C1 segment of cervical spinal cord (tissue), 14 donors: ENCODE measurements at places on chromosomes 1 and 21.

DNA sequence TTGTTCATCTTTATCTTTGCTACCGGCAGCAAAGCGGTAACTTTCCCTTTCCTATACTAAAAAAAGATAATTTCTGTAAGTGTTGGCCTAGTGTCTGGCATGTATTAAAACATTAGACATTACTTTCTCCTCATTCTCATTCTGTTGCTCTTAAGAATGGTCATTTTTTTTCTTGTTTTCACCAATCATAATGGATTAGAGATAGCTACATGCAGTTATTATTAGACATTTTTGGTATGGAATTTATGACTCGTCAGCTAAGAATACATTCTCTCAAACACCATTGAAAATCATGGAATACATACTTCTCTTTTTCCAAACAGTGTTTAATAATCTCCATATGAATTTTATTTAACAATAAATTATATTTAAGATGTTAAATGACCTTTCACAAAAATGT lies 1154.6 kb downstream of the BRINP3 start:
- no peak for DNase-seq

GRCh38 chr1:30539884-30540283 lies 183.5 kb downstream of the MATN1 start:
- DNase-seq = no peak

- DNase-seq = no peak
Measured at GRCh38 chr1:180505732-180506335, 3.5 kb upstream of the ACBD6 start.

DNA sequence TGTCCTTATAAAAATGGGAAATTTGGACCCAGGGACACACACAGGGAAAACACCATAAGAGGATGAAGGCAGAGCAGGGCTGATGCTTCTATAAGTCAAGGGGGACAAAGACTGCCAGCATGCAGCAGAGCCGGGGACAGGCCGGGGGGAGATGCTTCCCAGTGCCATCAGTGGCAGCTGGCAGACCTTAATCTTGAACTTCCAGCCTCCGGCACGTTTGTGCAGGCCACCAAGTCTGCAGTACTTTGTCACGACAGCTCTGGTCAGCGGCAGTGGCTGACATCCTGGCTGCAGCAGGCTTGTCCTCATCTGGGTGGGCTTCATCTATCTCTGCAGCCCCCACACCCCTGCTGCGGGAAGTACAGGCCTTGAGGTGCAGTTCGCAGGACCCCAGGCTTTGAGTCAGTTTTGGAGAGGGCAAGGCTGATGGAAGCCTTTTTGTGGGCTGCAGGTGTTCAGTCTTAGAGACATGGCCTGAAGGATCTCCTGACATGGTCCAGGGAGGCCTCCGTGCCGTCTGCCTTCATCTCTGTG lies 186.0 kb downstream of the DYRK1A start:
- DNase-seq = no peak

GRCh38 chr1:199089393-199090122 lies 450.7 kb downstream of the PTPRC start:
- DNase-seq = no peak

DNA sequence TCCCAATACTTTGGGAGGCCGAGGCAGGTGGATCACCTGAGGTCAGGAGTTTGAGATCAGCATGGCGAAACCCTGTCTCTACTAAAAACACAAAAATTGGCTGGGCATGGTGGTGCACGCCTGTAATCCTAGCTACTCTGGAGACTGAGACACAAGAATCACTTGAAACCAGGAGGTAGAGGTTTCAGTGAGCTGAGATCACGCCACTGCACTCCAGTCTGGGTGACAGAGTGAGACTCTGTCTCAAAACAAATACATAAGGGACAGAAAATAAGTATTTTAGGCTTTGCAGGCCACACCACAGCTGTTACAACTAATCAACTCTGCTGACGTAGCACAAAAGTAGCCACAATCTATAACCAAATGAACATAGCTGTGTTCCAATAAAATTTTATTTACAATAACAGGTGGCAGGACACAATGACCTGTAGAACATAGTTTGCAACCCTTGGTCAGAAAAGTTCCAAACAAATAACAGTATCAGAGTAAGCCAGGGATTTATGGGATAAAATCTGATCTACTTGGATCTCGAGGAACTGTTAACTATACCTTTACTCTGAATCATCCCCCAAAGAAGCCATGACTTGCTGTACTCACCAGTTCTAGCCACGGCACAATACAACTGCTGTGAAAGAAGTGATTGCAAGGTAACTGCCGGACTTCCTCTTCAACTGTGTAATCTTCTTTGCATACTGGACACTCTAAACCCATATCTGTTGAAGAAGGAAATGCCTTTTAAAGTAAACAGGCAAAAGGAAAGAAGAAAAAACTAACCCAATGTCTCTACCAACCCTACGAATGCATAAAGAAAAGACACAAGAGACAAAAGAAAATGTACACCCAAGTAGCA lies 28.3 kb downstream of the CD160 start:
- DNase-seq = no peak

GRCh38 chr1:8373581-8374241 lies 55.8 kb downstream of the SLC45A1 start:
- DNase-seq = peak; percentile 42

- DNase-seq = no peak
Measured at GRCh38 chr1:197770243-197770642, 5.0 kb downstream of the DENND1B start.

- DNase-seq = no peak
Measured at GRCh38 chr1:162549001-162549400, 12.5 kb upstream of the UAP1 start.

- no peak for DNase-seq
Measured at GRCh38 chr1:39310015-39310414, 105.5 kb downstream of the MACF1 start.

GRCh38 chr1:153542956-153543711 lies 2.4 kb upstream of the S100A5 start:
- no peak for DNase-seq

GRCh38 chr1:58805716-58806571 lies 22.1 kb upstream of the JUN start:
- no peak for DNase-seq

DNA sequence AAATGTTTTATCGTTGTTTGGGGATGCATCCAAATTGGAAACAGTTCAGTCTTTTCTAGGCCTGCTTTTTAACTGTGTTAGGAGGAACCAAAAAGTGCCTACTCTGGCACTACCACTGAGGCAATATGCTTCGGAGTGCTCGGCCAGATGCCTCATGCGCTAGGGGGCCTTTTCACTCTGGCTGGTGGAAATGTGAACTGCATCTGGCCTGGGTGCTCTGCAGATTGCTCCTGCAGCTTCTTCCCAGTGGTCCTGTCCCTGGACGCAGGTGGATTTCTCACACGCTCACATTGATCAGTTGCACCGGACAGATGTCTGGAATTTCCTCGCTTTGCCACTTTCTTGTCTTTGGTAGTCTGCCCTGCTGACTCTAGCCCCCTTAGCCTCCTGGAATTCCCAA lies 330.2 kb upstream of the FMN2 start:
- DNase-seq = no peak

- DNase-seq = no peak
Measured at GRCh38 chr1:198575292-198575691, 34.8 kb upstream of the ATP6V1G3 start.

DNA sequence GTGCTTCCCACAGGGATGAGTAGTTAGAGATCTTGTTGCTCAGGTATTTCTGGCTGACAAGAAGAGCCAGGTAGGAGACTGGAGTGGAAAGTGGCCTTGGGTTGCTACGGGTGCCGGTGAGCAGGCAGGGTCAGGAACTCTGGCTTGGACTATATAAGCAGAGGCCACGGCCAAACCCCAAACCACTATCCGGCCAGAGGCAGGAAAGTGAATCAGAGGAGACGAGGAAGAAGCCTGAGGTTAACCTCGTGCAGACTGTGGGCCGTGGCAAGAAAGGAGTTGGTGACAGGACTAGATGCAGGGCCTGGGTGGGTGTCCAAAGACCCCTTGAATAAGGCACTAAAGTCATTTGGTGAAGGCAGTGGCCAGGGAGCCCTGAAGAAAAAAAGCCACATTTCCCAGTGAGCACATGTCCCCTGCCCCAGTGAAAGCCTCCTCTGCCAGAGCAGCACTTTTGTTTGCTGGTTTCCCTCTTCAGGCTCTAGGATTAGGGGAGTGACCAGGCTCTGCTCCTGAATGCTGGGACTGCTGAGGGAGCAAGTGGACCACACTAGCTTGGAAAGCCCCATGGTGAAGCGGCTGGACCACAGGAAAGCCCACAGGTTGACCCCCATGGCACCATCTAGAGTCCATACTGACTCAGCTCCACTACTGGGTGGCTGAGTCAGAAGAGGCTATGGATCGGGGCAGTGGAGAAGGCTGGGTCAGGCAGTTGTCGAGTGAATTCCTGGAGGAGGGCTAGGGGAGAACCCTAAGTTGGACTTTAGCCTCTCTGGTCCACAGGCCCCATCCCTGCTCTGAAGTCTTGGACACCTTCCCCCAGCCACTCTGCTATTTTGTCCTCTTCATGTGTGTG lies 23.4 kb downstream of the CSF1 start:
- DNase-seq = no peak

- no peak for DNase-seq
Measured at GRCh38 chr1:111471012-111471411, 2.8 kb upstream of the C1orf162 start.

DNA sequence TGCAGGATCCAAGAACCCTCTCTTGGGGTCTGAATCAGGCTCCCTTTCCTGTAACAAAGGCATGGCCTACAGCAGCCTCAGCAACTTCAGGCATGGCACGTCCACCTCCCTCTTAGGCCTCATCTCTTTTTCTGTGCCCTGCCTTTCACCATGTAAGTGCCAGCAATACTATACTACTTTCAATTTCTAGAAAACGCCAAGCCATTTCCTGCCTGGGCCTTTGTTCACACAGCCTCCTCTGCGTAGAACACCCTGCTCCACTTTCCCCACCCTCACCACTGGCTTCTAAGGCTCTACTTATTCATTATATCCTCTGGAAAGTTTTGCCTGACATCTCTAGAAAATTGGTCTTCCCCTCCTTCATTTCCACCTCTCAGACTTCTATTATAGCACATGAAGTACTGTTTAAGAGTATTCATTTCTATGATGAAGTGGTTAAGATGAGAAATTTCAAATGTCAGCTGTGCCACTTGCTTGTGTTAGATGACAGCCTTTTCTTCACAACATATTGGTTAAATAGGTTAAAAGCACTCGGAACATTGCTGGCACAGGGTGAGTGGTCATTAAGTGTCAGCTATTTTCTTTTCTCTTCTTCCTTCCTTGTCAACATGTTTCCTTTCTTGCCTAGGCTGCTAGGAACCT lies 41.6 kb upstream of the VWA5B1 start:
- DNase-seq = no peak
